ENCODE measurements at places on chromosomes 11 and 22. TPM values are rescaled to one million over a fixed set of nuclear protein-coding genes. Genes with fewer than 3 reads are reported as not detected.
A peak's percentile ranks its signal among the peaks of the same experiment; 100 is the strongest.

UBE2L3 gene
- 118 TPM for total RNA-seq

ACER3 gene
- total RNA-seq = 30.2 TPM

SPDYC gene
- not detected for total RNA-seq

CCDC134 gene
- 25.9 TPM for total RNA-seq

APOA4 gene
- not detected for total RNA-seq

SCGB1D2 gene
- total RNA-seq = not detected

MCHR1 gene
- not detected for total RNA-seq

DNA sequence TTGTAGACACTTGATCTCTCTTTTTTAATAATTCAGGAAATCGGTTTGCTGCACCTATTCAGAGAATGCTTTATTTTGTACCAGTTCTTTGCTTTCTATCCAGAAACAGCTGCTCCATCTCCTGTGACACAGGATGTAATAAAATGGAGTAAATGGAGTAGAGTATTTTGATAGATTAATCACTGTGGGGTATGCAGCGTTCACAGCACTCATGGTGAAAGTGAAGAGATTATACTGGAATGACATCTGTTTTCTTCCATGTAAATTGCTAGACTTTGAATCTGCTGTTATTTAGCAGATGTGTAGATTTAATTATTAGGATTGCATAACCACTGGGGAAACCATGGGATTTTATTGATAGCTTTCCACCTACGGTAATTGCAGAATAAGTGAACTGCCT is 227.3 kb upstream of the ARHGAP42 start:
- DNase-seq = peak; percentile 97

GRCh38 chr11:34732831-34733230 is 111.9 kb downstream of the EHF start:
- DNase-seq = no peak

DNA sequence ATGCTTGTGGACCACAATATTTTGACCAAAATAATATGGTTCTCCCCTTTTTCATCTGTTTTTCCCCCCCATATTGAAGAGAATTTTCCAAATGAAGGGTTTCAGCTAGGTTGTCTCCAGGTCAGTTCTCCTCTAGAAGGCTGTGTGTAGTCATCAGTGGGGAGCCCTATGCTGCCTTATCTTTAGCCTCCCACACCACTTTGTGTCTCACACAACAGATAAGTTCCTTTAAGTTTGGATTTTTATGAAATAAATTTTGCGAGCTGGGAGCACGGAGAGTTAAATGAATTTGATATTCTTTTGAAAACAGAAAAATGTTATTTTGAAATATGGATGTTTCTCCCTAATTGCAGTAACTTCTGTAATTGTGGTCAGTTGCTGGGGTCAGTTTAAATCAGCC is 28.9 kb downstream of the PAX6 start:
- no peak for DNase-seq

GRCh38 chr11:119120639-119121007 is 757 bp upstream of the HINFP start:
- DNase-seq = peak; percentile 46

DNA sequence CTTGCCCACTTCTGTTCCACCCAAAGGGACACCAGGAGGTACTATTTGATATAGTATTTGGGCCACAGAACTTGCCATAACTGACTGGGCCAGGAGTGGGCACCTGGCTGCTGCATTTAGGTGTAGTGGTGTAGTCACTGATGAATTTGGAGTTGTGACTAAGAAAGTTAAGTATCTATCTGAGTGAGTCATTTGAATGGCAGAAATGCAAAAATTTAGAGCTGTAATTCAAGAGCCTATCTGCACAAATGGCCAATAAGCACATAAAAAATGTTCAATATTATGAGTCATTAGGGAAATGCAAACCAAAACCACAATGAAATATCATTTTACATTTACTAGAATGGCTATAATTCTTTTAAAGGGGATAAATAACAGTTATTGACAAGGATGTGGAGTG is 14.7 kb downstream of the GLYATL2 start:
- DNase-seq = no peak

DNA sequence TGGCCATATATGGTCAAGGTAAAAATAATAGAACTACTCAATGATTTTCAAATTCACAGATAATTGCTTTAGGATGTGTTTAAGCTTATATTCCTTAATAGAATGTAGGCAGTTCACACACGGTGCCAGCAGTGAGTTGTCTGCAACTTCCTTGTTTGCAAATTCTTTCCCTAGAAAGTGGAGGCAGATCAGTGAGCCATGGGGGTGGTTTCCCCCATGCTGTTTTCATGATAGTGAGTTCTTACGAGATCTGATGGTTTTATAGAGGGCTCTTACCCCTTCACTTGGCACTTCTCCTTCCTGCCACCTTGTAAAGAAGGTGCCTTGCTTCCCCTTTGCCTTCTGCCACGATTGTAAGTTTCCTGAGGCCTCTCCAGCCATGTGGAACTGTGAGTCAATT is 111.8 kb upstream of the LMO1 start:
- no peak for DNase-seq

DNA sequence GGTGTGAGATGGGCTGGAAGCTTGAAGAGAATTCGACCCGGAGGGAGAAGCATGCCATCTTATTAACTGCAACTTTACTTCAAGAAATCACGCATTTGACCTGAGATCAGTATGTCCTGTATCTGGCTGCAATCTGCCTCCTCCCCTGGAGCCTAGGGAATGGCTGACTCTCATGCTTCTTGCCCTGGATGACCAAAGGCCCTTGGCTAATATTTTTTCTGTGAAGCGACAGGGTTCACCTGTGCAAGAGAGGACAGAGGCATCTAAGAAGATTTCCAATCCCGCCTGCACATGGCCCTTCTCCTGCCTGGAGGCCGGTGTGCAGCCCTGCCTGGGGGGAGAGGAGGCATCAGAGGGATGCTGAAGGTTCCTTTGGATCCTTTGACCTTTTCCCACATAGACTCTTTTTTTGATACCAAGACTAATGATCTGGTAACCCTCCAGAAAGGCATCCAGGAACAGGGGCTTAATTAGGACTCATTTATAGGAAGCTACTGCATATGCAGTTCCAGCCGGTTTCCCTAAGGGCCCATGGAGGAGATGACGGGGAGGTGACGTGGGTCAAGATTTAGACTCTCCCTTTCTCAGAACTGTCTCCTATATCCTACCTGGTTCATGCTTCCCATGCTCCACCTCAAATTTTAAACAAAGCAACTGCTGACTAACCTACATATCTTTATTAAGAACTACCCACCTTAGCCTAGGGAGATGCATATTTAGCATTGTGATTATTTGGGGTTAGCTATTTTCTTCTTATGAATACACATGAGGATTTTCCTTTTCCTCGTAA is 50.8 kb downstream of the NTM start:
- no peak for DNase-seq

DNA sequence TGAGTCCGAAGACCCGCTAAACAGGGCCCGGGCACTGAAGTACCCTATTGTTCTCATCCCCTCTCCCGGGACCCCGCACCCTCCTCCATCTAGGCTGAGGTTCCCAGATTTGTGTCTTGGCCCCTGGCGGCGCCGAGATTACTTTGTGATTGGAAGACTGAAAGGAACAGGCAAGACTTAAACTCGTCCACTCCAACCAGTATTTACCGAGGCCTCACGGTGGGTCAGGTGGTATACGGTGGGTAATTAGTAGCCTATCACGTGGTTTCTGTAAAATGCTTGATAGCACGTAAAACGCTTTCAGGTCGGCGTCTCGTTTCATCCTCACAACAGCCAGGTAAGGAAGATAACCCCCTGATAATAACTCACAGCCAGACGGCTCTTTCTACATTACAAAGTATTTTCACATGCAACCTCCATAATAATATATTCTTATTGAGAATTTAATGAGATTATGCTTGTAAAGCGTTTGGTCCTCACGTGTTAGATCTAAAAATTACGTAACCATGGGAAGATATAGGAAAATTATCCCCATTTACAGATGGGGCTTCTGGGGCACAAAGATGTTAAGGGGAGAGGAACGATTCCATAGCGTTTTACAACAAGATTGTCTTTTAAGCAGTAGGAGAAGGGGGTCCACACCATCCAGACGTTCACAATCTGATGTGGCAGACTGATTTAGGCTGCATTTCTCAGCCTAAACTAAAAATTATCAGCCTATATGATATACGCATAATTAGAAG is 642 bp upstream of the PIK3C2A start:
- peak; percentile 71 for DNase-seq

GRCh38 chr11:93054279-93054678 is 84.8 kb downstream of the MTNR1B start:
- no peak for DNase-seq

GRCh38 chr11:134464981-134465730 is 53.1 kb upstream of the B3GAT1 start:
- DNase-seq = no peak

DNA sequence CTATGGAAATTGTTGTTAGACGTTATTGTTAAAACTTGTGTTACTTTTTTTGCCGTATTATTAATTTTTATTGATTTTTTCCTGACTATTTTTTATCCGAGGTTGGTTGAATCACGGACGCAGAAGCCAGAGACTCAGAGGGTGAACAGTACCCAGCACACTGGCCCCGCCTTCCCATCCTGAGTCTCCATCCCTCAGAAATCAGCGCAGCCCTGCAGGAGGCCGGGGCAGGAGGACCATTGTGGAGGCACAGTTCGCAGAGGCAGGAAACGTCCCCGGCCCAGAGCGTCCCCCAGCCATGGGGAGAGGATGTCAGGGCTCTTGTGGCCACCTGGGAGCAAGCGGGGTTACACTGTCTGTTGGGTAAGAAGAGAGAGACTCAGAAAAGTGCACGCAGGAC is 843.0 kb downstream of the BRD1 start:
- DNase-seq = no peak

GRCh38 chr22:50720301-50721256 is 17.4 kb upstream of the ACR start:
- no peak for DNase-seq

All from A673 (cell line).